ENCODE measurements at places on chromosomes 7 and 10.

DNA sequence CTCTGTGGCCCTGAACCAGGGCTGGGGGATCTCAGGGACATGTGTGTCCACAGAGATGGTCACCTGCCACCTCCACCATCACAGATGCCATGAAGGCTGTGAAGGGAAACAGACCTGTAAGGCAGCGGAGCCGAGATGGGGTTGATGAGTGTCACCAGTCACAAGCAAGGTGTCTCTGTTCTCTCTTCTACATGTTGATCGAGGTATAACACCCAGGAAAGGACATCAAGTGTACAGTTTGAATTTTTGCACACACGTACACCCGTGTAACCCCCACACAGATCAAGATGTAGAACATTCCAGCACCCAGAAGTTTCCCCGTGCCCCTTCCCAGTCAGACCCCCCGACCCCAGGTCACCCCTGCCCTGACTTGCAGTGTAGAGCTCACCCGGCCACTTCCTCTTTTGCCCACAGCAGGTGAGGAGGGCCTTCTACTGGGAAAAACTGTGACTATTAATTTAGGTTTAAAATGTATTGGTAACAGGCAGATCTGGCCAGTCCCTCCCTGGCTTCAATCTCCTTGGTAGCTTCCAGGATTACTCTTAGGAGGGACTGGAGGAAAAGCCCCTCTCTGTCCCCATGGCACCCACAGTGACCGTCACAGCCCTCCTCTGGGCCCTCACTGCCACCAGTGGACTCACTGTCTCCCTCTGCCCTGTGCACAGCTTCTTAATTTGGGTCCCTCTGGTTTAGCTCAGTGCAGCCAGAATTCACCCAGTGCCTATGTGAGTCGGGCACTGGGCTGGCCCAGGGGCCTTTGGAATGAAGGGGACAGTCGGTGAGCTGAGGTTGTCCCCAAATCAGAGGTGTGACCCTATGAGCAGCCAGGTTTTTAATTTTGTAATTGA is 108.2 kb downstream of the LHPP start:
- H3K27ac ChIP-seq = no peak overlapping the region
- no peak for DNase-seq
- H3K4me1 ChIP-seq = no peaks in the 10 kb centered on the region
- no peak overlapping the region for H3K4me3 ChIP-seq
- H3K27me3 ChIP-seq = no peaks in the 10 kb centered on the region

- H3K27ac ChIP-seq = no peak overlapping the region
- no peaks in the 10 kb centered on the region for H3K4me1 ChIP-seq
- no peaks in the 10 kb centered on the region for H3K36me3 ChIP-seq
- no peak for DNase-seq
- no peak overlapping the region for H3K4me3 ChIP-seq
- no peaks in the 10 kb centered on the region for H3K27me3 ChIP-seq
These were observed 20.8 kb upstream of the OR2A5 start for GRCh38 chr7:144027974-144028373.

- no peaks in the 10 kb centered on the region for H3K27me3 ChIP-seq
- H3K27ac ChIP-seq = peak overlapping the region; percentile 9
- H3K4me1 ChIP-seq = peaks cover 41% of the 10 kb centered on the region
- H3K36me3 ChIP-seq = no peaks in the 10 kb centered on the region
These were observed 126.2 kb downstream of the CCNY start for GRCh38 chr10:35462491-35462934.

GRCh38 chr7:78062214-78062613 is 263.6 kb downstream of the PHTF2 start:
- H3K4me3 ChIP-seq = no peak overlapping the region
- no peaks in the 10 kb centered on the region for H3K36me3 ChIP-seq
- no peaks in the 10 kb centered on the region for H3K4me1 ChIP-seq

DNA sequence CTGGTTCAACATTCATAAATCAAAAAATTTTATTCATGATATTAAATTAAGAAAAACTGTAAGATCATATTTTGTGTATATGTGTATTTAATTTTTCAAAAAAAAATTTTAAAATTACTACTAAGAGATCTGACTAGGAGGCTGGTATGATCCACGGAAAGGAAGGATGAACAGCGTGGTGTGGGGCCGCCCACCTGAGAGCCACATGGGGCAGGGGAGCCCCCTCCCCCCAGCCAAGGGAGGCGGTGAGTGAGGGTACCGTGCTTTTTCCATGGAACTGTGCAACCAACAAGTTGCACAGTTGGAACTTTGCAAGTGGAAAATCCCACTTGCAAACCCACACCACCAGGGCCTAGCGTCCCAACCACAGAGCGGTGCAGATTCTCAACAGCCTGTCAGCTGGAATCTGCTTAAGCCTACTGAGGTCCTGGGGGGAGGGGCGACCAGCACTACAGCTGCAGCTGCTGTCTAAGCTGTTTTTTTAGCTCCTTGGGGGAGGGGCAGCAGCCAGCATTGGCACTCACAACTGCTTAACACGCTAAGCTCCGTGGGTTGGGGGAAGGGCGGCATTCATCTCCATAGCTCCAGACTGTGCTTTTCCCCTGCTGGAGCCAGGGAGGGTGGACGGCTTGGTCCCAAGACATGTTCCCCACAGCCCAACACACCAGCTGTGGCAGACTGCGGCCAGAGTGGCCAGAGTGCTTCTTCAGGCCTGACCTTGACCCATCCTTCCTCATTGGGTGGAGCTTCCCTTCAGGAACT is 94.2 kb upstream of the IGFBP3 start:
- no peak overlapping the region for H3K27ac ChIP-seq
- H3K4me1 ChIP-seq = no peaks in the 10 kb centered on the region
- no peaks in the 10 kb centered on the region for H3K36me3 ChIP-seq
- no peaks in the 10 kb centered on the region for H3K27me3 ChIP-seq
- H3K4me3 ChIP-seq = no peak overlapping the region

DNA sequence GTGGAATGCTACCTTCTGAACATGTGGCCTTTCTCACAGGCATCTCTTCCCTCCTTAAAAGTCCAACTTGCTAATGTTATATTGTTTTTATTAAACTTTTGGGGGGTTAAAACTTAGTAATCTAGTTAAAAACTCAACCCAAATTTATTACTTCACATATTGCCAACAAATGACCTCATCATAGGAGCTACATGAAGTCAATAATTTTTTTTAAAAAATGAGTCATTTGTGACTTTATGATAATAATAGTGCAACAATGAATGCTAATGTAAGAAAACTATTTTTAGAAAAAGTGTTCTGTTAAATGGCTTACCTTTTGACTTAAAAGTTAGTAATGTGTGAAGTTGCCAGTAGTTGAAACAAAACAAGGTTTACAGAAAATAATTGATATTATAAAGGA is 325.9 kb upstream of the FZD1 start:
- no peaks in the 10 kb centered on the region for H3K36me3 ChIP-seq
- no peaks in the 10 kb centered on the region for H3K27me3 ChIP-seq
- DNase-seq = no peak
- H3K27ac ChIP-seq = no peak overlapping the region
